A549 treated with Mapracorat at 1 μM for 4 hours (cell line): ENCODE measurements at places on chromosomes 1 and 21. TPM values are rescaled to one million over a fixed set of nuclear protein-coding genes. Genes with fewer than 3 reads are reported as not detected.

HAPLN2 gene
- total RNA-seq, result 0.17 to 0.18 TPM in 2 of 5 replicates, not detected in the others

BLACAT1 gene
- not detected in 5 replicates for total RNA-seq

TMEM240 gene
- 0.24 to 1.1 TPM (median 0.32 TPM) in 5 replicates for total RNA-seq

POLR3C gene
- 35.4 to 41.4 TPM (median 38.1 TPM) in 5 replicates for total RNA-seq

CAMK2N1 gene
- 49.0 to 60.6 TPM (median 55.9 TPM) in 5 replicates for total RNA-seq

DNAJC28 gene
- 0.29 to 0.42 TPM (median 0.34 TPM) in 5 replicates for total RNA-seq

TTLL10 gene
- total RNA-seq, result not detected in 5 replicates

MNDA gene
- not detected in 5 replicates for total RNA-seq

FMN2 gene
- 3.9 to 5.4 TPM (median 4.2 TPM) in 5 replicates for total RNA-seq

S100A16 gene
- 481 to 560 TPM (median 517 TPM) in 5 replicates for total RNA-seq

SPRR3 gene
- total RNA-seq, result not detected in 5 replicates

LGR6 gene
- total RNA-seq, result 0.43 to 0.93 TPM (median 0.71 TPM) in 5 replicates

EXO5 gene
- total RNA-seq, result 3.7 to 4.8 TPM (median 4.0 TPM) in 5 replicates

TMPRSS2 gene
- total RNA-seq, result 0.10 to 0.27 TPM (median 0.21 TPM) in 4 of 5 replicates, not detected in the other

RHBDL2 gene
- total RNA-seq, result 1.6 to 2.8 TPM (median 1.8 TPM) in 5 replicates

NHLH1 gene
- total RNA-seq, result 0.38 to 0.74 TPM (median 0.39 TPM) in 5 replicates

NBPF4 gene
- 0.12 to 0.16 TPM (median 0.14 TPM) in 4 of 5 replicates, not detected in the other for total RNA-seq

ETNK2 gene
- total RNA-seq, result 10.6 to 13.7 TPM (median 12.6 TPM) in 5 replicates

PHF13 gene
- 8.0 to 11.6 TPM (median 9.5 TPM) in 5 replicates for total RNA-seq

LAX1 gene
- total RNA-seq, result not detected in 5 replicates

PLA2G2C gene
- not detected in 5 replicates for total RNA-seq

LRRC8D gene
- 30.8 to 37.7 TPM (median 34.6 TPM) in 5 replicates for total RNA-seq

PBX1 gene
- 11.2 to 15.9 TPM (median 14.0 TPM) in 5 replicates for total RNA-seq

IL10 gene
- not detected in 5 replicates for total RNA-seq

EFNA4 gene
- 10.5 to 14.3 TPM (median 12.2 TPM) in 5 replicates for total RNA-seq

DMRTA2 gene
- 0.10 to 0.26 TPM (median 0.22 TPM) in 5 replicates for total RNA-seq

TENT5C gene
- total RNA-seq, result 0.02 to 0.10 TPM (median 0.06 TPM) in 5 replicates

GBP7 gene
- not detected in 5 replicates for total RNA-seq

CACNA1S gene
- not detected in 5 replicates for total RNA-seq

MYCL gene
- total RNA-seq, result 1.1 to 1.4 TPM (median 1.3 TPM) in 5 replicates

LCE3D gene
- total RNA-seq, result 1.7 to 2.7 TPM (median 2.3 TPM) in 5 replicates

SLC22A15 gene
- total RNA-seq, result 0.52 to 1.0 TPM (median 0.81 TPM) in 5 replicates

BARHL2 gene
- total RNA-seq, result not detected in 5 replicates

VANGL2 gene
- total RNA-seq, result 0.57 to 0.82 TPM (median 0.79 TPM) in 5 replicates

HHIPL2 gene
- total RNA-seq, result 8.6 to 12.2 TPM (median 9.7 TPM) in 5 replicates

AQP10 gene
- total RNA-seq, result not detected in 5 replicates

MR1 gene
- total RNA-seq, result 6.3 to 8.7 TPM (median 7.1 TPM) in 5 replicates

CALML6 gene
- total RNA-seq, result 0.13 to 0.50 TPM (median 0.32 TPM) in 4 of 5 replicates, not detected in the other

GLIS1 gene
- total RNA-seq, result 0.05 to 0.07 TPM (median 0.06 TPM) in 3 of 5 replicates, not detected in the others

HMCN1 gene
- 0.01 to 0.15 TPM (median 0.09 TPM) in 5 replicates for total RNA-seq

TGFB2 gene
- total RNA-seq, result 10.2 to 14.8 TPM (median 12.8 TPM) in 5 replicates

ANGPTL3 gene
- total RNA-seq, result not detected in 5 replicates

BRDT gene
- not detected in 5 replicates for total RNA-seq

LMX1A gene
- total RNA-seq, result not detected in 5 replicates

IGSF3 gene
- total RNA-seq, result 14.6 to 19.7 TPM (median 18.2 TPM) in 5 replicates

AMY1B gene
- total RNA-seq, result not detected in 5 replicates

FAM3B gene
- not detected in 5 replicates for total RNA-seq

CFH gene
- total RNA-seq, result 3.8 to 5.3 TPM (median 4.3 TPM) in 5 replicates

LRRC3 gene
- total RNA-seq, result 1.5 to 2.3 TPM (median 2.1 TPM) in 5 replicates

NBPF20 gene
- 2.7 to 4.2 TPM (median 3.3 TPM) in 5 replicates for total RNA-seq

PAFAH2 gene
- total RNA-seq, result 6.1 to 9.1 TPM (median 7.8 TPM) in 5 replicates

CFHR2 gene
- not detected in 5 replicates for total RNA-seq

LCE1A gene
- total RNA-seq, result not detected in 5 replicates

FABP3 gene
- not detected in 5 replicates for total RNA-seq

TRIM46 gene
- 1.8 to 3.3 TPM (median 2.4 TPM) in 5 replicates for total RNA-seq
